CD4-positive, alpha-beta T cell treated with Interleukin-21 for 1 hour (primary cell): ENCODE measurements at places on chromosomes 6 and 20.
A peak's percentile ranks its signal among the peaks of the same experiment; 100 is the strongest.

DNA sequence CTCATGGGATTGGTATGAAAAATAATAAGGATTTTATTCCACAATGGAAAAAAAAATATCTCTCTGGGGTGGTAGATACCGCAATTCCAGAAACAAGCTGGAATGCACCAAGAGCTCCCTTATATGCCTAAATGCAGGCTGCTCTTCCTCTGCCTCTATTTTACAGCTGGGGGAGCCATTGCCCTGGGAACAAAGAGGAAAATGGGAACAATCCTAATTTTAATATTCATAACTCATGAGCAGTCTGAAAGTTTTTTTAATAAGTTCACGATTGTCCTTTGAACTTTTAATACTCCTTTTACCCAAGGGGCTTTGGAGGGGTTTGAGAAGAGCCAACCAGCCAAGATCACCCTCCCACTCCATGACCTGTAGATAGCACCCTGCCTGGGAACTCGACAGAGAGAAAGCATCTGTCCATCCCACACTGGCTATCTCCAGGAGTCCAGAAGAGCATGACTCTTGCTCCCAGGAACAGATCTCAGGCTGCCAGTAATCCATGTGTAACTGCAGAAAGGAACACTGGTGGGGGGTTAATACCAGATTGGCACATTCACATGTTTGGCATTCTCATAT lies 74.7 kb downstream of the CD83 start:
- no peak for DNase-seq

- no peak for DNase-seq
Measured at GRCh38 chr20:1676650-1677049, 19.1 kb upstream of the SIRPG start.

GRCh38 chr6:43016943-43017334 lies 2.9 kb downstream of the KLHDC3 start:
- DNase-seq, result no peak

GRCh38 chr20:38246357-38247165 lies 14.0 kb downstream of the KIAA1755 start:
- DNase-seq, result no peak

- DNase-seq, result peak; percentile 21
Measured at GRCh38 chr6:96947055-96947454, 22.5 kb downstream of the KLHL32 start.

GRCh38 chr6:39279539-39279938 lies 34.7 kb downstream of the KCNK17 start:
- DNase-seq, result no peak

DNA sequence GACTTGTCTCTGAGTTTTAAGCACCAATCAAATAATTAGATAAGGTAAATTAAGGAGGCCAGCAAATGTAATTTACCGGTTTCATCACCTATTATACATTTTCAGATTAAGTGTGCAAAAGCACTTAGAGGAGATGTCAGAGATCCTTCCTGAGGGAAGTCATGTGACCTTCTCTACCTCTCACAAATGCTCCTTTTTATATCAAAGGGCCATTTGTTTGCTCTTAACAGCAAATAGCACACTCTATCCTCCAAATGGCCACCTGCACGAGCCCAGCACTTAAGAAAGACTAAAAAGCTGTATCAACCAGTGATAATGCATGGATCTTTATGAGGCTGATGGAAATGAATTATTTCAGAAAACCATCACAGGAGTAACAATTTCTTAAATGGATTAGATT lies 149.4 kb downstream of the ELOVL4 start:
- no peak for DNase-seq

GRCh38 chr6:35014341-35014740 lies 125.3 kb downstream of the ANKS1A start:
- no peak for DNase-seq

DNA sequence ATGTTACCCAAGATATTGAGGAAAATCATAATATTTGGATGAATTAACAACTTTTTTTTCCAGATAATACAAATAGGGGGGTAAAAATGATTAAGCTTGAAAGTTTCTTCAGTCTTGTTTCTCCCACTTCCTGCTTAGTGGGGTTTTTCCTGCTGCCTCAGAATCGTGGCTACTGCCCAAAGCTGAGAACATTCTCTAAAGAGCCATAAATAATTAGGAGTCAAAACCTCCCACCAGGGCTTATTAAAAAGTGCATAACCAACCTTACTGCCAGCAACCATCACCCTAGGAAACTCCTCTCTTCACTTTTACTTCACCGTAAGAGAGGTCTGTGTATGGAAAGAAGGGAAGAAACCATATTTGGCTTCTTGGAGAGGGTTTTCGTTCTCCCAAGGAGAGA lies 9.0 kb upstream of the LCA5 start:
- no peak for DNase-seq

DNA sequence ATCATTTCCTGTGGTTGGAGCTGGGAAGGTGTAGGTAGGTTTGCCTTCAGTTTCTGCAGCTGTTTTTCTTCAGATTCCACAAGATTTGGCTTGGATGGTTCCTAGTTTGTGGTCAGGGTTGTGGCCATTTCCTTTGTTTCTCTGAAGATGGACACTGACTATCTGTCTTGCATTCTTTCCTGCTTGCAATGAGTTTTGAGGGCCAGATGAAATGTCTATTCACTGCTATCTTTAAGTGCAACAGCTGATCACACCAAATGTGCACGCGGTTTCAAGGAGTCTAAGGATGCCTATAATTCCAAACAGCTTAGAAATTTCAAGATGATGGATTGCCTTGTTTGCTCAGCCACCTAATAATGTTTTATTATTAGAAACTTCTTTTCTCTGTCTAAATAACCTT lies 28.4 kb downstream of the IL20RA start:
- DNase-seq, result no peak

DNA sequence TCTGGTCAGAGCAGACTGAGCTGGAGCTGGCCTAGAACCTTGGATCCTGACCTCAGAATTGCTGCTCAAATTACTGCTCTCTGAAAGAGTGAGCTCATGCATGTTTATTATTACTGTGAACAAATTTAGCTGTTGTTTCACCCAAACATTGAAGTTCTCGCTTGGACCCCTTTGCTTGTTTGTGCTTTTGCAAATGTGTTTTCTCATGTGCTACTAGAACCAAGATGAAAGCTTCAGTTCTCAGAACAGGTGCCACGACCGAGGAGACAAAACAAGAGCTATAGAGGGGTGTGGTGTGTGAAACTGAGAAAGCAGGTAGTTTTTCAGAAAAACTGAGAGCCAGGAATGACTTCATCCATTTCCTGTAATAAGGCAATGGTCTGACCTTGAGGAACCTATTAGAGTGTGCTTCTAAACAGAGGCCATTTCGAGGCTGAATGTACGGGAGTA lies 50.0 kb upstream of the ESR1 start:
- peak; percentile 28 for DNase-seq

GRCh38 chr6:111970426-111970825 lies 83.5 kb upstream of the CCN6 start:
- no peak for DNase-seq

GRCh38 chr20:12413116-12413515 lies 495.4 kb downstream of the BTBD3 start:
- no peak for DNase-seq

DNA sequence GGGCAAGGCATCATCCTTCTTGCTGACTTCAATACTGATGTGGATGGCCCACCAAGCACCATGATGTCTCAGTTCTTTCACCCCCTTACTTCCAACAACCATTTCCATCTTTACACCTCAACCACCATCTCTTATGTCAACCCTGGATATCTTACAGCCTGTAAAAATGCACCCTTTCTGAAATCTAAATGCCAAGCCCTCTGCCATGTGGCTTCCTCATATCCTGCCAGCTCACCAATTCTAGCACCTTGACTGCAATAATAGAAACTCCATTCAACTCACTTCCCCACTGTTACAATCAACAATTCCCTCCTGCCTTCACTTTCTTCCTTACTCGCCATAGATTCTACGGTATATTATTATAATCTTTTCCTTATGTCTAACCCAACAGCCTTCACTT lies 57.9 kb downstream of the LY86 start:
- no peak for DNase-seq

- DNase-seq, result no peak
Measured at GRCh38 chr6:14674867-14675648, 557.5 kb downstream of the CD83 start.

GRCh38 chr6:43900560-43900915 lies 130.5 kb downstream of the VEGFA start:
- DNase-seq, result no peak

- DNase-seq, result no peak
Measured at GRCh38 chr20:49853640-49854039, 41.0 kb downstream of the SLC9A8 start.

DNA sequence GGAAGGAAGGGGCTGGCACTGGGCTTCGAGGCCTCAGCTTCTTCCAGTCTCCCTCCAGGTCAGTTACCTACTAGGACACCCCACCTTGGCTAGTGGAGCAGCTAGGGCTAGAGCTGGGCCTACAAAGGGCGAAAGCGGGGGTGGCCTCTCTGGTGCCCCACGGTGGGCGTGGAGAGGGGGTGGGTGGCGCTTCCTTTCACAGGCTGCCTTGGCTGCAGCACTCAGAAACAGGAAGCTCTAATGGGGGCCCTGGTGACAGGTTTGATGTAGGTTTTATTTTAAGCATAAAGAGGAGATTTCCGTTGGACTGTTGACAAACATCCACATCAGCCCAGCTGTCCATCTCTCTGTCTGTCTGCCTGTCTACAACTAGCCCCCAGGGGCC lies 13.4 kb downstream of the FAM110A start:
- peak; percentile 67 for DNase-seq

DNA sequence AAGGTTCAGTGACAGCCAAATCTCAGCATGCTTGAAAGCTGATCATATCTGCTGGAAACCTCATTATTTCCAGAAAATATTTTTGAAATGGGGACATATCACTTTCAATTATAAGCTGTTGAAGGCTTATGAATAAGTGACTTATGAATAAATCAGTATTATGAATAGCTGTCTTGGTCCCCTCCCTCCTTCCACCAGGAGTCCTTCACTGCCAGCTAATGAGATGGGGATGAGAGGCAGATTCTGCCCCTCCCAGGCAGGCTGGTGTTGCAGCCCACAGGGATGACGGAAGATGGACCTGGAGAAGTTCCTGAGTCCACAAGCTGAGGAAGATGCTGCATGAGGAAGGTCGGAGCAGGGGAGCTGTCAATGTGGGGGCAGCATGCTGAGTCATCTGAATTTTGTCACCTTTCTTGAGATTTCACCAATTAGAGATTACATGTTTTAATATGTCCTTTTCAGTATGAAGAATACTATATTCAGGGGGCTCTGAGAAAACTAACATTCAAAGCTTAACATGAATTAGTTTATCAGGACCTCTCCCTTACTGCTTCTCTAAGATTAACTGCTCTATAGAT lies 112.2 kb downstream of the DTNBP1 start:
- no peak for DNase-seq

DNA sequence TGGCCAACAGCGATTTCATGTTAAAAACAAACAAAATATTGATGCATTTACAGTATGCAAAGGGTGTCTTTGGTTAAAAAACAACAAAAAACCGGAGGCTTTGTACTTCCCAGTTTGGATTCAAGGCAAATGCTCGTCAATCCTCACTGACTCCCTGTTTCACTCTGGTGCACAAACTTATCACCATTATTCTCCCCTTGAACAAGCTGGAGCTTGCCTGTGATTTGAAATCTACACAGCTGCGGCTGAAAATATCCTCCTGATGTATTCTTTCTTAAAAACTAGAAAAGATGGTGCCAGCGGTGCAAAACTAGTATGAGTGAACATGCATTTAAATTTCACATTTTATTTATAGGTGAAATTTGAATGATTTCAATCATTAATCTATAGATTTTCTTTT lies 3.3 kb downstream of the PERP start:
- DNase-seq, result no peak

GRCh38 chr6:105209950-105210706 lies 30.3 kb upstream of the POPDC3 start:
- DNase-seq, result no peak

GRCh38 chr6:55918639-55919038 lies 43.2 kb upstream of the BMP5 start:
- no peak for DNase-seq

- DNase-seq, result no peak
Measured at GRCh38 chr20:59663513-59664060, 59.2 kb downstream of the PHACTR3 start.

DNA sequence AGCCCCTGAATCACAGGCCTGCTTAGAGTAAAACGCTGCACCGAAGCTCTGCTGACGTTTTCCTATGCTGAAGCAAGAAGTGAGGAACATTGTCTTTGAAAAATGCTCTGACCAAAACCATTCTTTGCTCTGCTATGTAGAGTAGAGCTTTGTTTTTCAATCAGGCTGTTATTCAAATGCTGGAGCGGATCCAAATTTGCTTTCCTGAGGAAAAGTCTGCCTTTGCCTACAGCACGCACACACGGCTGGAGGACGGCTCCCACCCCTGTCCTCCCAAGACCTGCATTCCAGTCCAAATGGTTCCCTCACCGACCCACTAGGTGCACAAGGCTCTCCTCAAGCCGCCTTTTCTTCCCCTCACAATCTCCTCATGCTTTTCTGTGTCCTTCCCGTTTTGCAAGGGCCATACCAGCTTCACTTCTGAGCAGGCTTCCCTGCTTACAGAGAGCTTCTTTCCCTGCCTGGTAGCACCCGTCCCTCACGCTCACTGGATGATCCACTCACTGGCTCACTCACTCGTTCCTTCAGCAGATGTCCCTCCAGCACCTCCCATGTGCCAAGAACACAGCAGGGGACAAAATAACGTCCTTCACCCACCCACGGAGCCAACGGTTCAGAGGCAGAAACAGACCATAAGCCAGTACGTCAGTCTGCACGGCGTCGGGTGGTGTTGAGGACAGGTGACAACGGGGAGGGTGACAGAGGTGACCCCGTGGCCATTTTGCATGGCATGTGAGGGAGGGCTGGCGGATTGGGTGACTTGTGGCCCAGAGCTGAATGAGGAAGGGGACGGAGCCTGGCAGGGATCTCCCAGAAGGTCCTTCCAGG lies 137.9 kb upstream of the NEDD9 start:
- no peak for DNase-seq

DNA sequence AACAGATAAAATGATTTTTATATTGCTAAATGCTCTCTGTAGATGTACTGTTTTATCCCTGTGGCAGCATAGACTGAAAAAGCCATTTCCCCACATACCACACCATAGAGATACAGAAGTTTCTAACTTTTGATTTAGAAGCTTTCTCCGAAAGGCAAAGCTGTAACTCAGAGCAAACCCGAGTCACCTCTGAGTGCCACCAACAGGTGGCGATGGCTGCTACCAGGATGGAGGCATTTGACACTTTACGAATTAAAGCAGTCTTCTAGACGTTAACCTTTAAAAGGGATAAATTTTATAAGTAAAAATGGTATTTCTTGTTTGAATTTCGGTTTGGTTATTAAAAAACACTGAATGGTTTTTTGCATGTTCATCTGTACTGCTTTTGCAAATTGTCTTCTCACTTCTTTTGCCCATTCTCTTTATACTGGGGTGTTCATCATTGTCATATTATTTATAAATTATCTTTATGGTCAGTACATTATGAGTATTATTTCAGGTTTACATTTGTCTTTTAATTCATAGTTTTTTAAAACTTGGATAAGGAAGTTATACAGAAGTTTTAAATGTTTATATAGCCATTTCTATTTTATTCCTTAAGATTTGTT lies 201.0 kb upstream of the CEP162 start:
- no peak for DNase-seq

DNA sequence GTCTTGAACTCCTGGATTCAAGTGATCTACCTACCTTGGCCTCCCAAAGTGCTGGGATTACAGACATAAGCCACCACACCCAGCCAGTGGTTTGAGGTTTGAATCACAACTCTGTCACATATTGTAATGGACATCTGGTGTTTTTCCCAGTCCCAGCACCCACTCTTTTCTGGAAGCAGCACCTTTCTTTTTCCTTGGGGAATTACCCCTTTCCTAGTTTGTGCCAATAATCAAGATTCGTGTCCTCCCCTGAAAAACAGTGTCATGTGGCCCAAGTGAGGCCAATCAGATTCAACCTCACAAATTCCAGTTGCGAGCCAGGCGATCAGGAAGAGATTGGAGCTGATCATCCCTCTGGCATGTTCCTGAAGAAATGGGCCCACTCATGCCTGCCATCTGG lies 71.7 kb upstream of the SGK1 start:
- no peak for DNase-seq
